Progenitor cell of endocrine pancreas (in vitro differentiated cells): ENCODE measurements at places on chromosomes 2 and 18. TPM values are rescaled to one million over a fixed set of nuclear protein-coding genes. Genes with fewer than 3 reads are reported as not detected.

DNA sequence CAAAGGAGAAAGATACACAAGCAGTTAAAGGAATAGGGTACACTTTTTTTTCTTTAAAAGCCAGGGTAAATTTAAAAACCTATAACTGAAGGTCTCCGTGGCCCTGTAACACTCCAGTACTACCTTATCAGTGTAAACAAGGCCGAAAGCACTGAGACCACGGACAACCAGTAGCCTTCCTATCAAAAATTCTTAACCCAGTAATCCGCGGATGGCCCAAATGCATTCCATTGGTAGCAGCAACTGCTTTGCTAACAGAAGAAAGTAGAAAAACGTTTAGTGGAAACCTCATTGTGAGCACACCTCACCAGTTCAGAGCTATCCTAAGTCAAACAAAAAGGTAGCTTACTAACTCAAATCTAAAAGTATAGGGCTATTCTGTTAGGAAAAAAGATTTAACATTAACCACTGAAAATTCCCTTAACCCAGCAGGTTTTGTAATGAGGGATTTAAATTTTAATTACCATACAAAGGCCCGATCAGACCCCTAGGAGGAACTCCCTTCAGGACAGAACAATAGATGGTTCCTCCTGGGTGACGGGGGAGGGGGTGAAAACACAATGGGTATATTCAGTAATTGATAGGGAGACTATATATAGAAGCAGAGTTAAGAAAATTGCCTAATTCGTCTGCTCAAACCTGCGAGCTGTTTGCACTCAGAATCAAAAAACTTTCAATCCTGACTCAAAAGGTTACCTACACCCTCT lies 50.8 kb upstream of the CWC22 start:
- H3K4me3 ChIP-seq = no peak overlapping the region
- H3K27me3 ChIP-seq = no peaks in the 10 kb centered on the region
- peak overlapping the region; percentile 99 for H3K27ac ChIP-seq
- DNase-seq = no peak
- peaks cover 34% of the 10 kb centered on the region for H3K4me1 ChIP-seq

The CHRNA1 gene
- not detected in 2 replicates for total RNA-seq

DNA sequence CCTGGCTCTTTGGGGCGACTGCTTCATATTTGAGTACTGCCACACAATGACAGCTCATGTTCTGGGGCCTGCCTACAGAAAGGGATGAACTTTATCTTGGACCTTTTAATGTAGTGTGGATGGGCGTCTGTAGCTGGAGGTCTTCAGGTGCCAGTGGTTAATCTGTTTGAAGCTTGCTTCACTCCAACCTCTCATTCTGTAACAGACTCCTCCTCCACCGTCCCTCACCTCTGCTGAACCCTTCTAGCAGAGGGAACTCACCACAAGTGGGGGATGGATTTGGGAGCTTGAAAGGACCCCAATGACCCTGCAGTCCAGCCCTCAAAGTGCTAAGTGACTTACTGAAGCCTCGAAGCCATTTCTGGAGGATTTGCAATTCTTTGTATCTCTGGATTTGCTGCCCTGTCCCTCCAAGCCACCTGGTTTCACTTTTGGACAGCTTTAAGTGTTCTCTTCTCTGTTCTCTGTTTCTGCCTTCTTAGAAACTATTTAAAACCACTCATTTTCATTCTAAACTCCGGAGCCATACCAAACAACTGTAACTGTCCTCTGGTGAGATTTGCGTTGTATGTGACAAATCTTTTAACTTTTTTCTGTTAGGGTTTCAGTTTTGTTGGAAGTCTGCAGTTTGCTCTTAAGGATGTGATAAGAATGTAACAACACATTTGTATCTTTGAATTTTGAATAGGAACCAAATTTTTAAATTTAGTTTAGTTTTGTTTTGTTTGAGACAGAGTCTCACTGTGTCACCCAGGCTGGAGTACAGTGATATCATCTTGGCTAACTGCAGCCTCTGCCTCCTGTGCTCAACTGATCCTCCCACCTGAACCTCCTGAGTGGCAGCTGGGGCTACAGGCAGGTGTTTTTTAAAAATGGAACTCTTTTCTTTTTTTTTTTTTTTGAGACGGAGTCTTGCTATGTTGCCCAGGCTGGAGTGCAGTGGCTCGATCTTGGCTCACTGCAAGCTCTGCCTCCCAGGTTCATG lies 37.0 kb upstream of the CASP8 start:
- peaks cover 8% of the 10 kb centered on the region for H3K4me1 ChIP-seq
- no peak for DNase-seq
- H3K27me3 ChIP-seq = no peaks in the 10 kb centered on the region
- H3K36me3 ChIP-seq = no peaks in the 10 kb centered on the region
- no peak overlapping the region for H3K4me3 ChIP-seq

- no peak overlapping the region for H3K27ac ChIP-seq
- H3K4me3 ChIP-seq = no peak overlapping the region
- H3K27me3 ChIP-seq = no peaks in the 10 kb centered on the region
- peaks cover 5% of the 10 kb centered on the region for H3K36me3 ChIP-seq
Measured at GRCh38 chr2:69481421-69481820, 44.2 kb upstream of the NFU1 start.

DNA sequence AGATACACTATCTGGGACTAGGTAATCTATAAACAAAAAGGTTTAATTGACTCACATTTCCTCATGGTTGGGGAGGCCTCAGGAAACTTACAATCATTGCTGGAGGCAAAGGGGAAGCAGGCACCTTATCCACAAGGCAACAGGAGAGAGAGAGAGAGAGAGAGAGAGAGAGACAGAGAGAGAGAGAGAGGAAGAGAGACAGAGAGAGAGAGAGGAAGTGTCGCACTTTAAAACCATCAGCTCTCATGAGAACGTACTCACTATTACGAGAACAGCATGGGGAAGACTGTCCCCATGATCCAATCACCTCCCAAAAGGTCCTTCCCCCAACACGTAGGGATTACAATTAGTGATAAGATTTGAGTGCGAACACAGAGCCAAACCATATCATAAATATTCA lies 253.5 kb upstream of the TRIB2 start:
- H3K27me3 ChIP-seq = peaks cover 6% of the 10 kb centered on the region
- no peaks in the 10 kb centered on the region for H3K4me1 ChIP-seq
- H3K36me3 ChIP-seq = no peaks in the 10 kb centered on the region

DNA sequence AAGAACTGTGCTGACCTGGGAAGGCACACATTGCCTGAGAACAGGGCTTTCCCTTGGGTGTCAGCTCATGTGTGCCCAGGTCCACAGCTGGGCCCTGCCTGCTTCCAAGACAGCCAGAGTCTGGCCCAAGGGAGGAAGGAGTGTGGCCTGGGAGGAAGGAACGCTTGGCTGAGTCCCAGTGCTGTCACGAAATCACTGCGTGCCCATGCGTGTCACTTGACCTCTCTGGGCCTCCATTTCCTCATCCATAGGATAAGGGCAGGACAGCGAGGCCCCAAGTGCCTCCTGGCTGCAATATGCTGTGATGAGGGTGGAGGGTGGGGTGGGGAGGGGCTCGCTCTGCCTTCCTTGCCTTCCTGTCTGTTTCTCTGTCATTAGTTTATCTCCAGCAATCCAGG lies 642 bp upstream of the KCNK3 start:
- peaks cover 33% of the 10 kb centered on the region for H3K4me1 ChIP-seq
- H3K36me3 ChIP-seq = no peaks in the 10 kb centered on the region
- H3K4me3 ChIP-seq = peak overlapping the region; percentile 63

DNA sequence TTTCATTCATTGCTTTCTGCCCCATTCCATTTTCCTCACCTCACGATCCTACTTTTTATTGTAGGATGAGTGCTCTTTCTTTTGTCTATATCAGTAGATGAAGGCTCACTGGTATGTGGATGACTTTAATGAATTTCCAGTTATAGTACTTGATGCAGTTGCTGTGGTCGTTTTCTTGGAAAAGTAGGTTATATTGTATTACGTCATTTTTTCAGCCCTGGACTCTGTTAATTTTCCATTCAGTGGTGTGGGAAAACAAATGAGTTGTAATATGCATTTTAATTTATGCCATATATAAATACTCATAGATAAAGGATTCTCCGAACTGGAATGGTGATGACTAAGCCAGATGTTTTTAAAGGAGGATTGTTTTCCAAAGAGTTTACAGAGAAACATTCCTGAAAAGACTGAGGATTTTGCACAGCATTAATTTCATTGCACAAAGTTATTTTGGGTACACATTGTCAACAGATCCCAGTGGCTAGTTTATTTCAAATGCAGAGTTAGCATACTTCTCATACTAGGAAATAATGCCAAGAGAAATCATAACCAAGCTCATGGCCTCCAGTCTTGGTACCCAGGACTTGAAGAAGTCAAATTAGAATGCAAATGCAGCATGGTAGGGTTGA lies 189.7 kb downstream of the PAX3 start:
- no peak overlapping the region for H3K4me3 ChIP-seq
- no peak overlapping the region for H3K27ac ChIP-seq
- no peaks in the 10 kb centered on the region for H3K4me1 ChIP-seq
- no peak for DNase-seq
- H3K36me3 ChIP-seq = no peaks in the 10 kb centered on the region
- H3K27me3 ChIP-seq = peaks cover 13% of the 10 kb centered on the region

- peaks cover 3% of the 10 kb centered on the region for H3K27me3 ChIP-seq
- no peak for DNase-seq
- no peak overlapping the region for H3K27ac ChIP-seq
Measured at GRCh38 chr18:59921384-59921891, 21.6 kb downstream of the PMAIP1 start.

GRCh38 chr2:226725126-226725860 lies 74.3 kb downstream of the IRS1 start:
- DNase-seq = no peak
- no peak overlapping the region for H3K4me3 ChIP-seq
- peak overlapping the region; percentile 78 for H3K27ac ChIP-seq

- no peaks in the 10 kb centered on the region for H3K36me3 ChIP-seq
- peaks cover 1% of the 10 kb centered on the region for H3K4me1 ChIP-seq
- H3K27ac ChIP-seq = no peak overlapping the region
- H3K27me3 ChIP-seq = peaks cover 91% of the 10 kb centered on the region
- H3K4me3 ChIP-seq = no peak overlapping the region
- no peak for DNase-seq
Measured at GRCh38 chr2:176156301-176156806, 753 bp upstream of the HOXD3 start.

The BUB1 gene
- 25.4 and 26.8 TPM in 2 replicates for total RNA-seq

GRCh38 chr2:175414882-175415487 lies 233.5 kb upstream of the ATP5MC3 start:
- no peak overlapping the region for H3K27ac ChIP-seq
- H3K27me3 ChIP-seq = no peaks in the 10 kb centered on the region
- no peak overlapping the region for H3K4me3 ChIP-seq

- no peak overlapping the region for H3K27ac ChIP-seq
- H3K36me3 ChIP-seq = no peaks in the 10 kb centered on the region
- no peaks in the 10 kb centered on the region for H3K4me1 ChIP-seq
- H3K27me3 ChIP-seq = no peaks in the 10 kb centered on the region
- DNase-seq = no peak
- H3K4me3 ChIP-seq = no peak overlapping the region
Measured at GRCh38 chr18:22307528-22307927, 110.2 kb downstream of the CTAGE1 start.

- H3K4me3 ChIP-seq = no peak overlapping the region
- DNase-seq = no peak
- no peaks in the 10 kb centered on the region for H3K4me1 ChIP-seq
- H3K27ac ChIP-seq = no peak overlapping the region
- no peaks in the 10 kb centered on the region for H3K36me3 ChIP-seq
Measured at GRCh38 chr2:55490554-55490953, 29.0 kb upstream of the CFAP36 start.

GRCh38 chr2:151661625-151662024 lies 72.7 kb downstream of the NEB start:
- H3K36me3 ChIP-seq = peaks cover 1% of the 10 kb centered on the region
- no peak overlapping the region for H3K4me3 ChIP-seq
- H3K27ac ChIP-seq = no peak overlapping the region
- H3K4me1 ChIP-seq = no peaks in the 10 kb centered on the region
- DNase-seq = no peak
- no peaks in the 10 kb centered on the region for H3K27me3 ChIP-seq
